ENCODE measurements at places on chromosomes 3 and 15.

GRCh38 chr15:57914350-57915055, 151.0 kb downstream of the ALDH1A2 start:
- DNase-seq: no peak

DNA sequence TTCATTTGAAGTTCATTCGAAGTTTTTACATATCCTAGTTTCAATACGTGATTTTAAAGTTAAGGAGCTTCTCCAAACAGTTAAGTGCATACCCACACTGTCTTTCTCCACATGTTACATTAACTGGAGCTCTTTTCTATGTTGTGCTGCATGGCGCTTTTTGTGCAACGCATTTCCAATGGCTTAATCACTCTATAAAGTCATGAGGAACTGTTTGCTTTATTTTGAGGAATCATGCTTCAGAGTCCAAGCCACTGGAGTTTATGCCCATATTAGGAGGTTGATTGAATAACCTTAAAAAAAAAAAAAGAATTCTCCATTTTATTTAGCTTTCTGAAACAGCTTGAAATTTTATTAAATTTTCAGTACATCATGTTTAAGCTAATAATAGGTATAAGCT, 109.4 kb upstream of the MBNL1 start:
- no peak for DNase-seq

DNA sequence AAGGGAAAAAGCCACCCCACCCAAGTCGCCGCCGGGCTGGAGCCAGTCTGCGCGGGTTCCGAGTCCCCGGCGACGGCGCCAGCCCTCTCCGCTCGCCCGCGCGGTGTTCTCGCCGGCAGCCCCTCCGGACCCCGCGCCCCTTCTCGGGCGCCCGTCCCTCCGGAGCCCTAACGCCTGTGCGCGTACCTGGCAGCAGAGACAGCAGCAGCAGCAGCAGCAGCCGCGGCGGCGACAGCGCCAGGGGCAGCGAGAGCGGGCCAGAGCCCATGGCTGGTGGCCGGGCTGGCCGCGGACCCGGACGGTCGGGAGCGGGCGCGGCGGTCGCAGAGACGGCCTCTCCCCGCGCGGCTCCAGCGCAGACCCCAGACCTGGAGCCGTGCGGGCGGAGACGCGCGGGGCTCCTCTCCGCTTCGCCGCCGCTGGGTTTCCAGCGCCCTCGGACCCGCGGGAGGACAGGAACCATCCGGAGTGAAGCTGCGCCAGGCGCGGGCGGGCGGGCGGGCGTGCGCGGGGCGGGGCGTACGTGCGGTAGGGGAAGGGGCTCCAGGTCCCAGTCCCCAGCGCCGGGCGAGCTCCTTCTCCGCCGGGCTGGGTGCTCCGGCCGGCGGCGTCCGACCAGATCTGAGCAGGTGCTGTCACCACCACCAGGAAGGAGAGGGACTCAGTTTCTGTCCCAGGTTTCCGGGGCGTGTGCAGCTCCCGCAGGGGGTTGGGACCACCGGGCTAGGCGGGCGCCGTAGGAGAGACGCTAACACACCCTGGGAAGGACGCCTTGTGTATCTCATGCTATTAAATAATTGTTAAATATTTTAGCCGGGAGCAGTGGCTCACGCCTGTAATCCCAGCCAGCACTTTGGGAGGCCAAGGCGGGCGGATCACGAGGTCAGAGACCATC, at the start of gene CHRNA3:
TSS of gene CHRNA3 (minus strand) at position 470 of the 895 bp plus-strand sequence. CDS start at position 268, 202 bp downstream.
- no peak for DNase-seq

- no peak for DNase-seq
Measured at GRCh38 chr3:96449346-96449745, 365.0 kb upstream of the EPHA6 start.

GRCh38 chr3:177419904-177420601, 222.8 kb upstream of the TBL1XR1 start:
- peak; percentile 50 for DNase-seq

GRCh38 chr15:76772776-76773175, 132.4 kb downstream of the SCAPER start:
- DNase-seq: no peak

- DNase-seq: no peak
Measured at GRCh38 chr15:90642464-90643300, 74.5 kb upstream of the BLM start.

DNA sequence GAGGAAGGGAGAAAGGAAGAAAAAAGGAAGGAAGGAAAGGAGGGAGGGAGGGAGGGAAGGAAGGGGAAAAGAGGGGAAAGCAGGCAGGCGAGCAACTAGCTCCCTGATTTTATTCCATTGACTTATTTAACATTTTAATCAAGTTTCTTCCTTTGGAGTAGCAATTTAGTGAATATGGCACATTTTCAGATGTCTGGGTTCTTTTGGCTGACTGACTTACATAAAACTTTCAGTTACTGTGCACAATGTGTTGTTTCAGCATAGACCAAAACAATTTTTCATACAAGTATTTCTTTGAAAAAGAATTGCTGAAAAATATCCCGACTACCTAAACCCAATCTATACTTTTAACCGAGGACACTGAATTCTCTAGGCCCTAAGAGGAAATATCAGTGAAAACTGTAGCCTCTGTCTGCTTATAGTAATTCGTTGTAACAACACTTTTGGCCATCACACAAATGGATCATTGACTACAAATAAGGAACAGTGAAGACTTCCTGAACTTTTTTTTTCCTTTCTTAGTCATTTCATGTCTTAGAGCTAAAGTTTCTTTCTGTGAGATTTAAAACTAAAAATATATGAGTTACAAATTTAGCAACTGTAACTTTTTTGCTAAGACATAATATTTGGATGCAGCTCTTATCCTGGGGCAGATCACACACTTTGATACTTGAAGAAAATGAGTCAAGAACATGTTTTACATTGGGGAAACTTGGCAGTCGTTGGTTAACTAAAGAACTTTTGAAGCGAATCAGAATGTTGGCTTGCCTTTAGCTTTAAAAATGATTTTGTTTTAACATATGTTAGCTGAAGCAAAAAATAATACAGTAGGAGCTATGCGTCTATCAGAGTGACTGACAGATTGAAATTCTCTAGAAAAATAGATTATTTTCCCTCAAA, 79.6 kb downstream of the SOX2 start:
- no peak for DNase-seq

DNA sequence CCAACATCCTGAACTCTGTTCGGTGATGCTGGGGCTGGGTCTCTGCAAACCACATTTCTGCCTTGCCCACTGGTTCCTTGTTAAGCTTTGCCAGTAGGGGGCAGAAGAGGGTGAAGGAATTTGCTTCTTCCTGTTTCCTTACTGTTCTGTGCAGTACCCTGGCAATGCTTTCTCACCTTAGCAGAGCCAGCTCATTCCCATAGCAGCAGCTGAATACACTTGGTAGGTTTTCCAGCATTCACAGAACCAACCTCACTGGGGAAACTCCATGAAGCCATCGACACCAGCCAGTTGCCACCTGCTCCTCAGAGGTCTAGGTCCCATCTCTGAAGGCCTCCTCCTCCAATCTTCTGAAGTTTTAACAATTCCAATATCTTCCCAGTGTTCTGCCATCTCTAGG, 308.4 kb downstream of the PDCD6IP start:
- DNase-seq: peak; percentile 70

GRCh38 chr3:156303001-156303707, 182.8 kb downstream of the KCNAB1 start:
- DNase-seq: no peak

DNA sequence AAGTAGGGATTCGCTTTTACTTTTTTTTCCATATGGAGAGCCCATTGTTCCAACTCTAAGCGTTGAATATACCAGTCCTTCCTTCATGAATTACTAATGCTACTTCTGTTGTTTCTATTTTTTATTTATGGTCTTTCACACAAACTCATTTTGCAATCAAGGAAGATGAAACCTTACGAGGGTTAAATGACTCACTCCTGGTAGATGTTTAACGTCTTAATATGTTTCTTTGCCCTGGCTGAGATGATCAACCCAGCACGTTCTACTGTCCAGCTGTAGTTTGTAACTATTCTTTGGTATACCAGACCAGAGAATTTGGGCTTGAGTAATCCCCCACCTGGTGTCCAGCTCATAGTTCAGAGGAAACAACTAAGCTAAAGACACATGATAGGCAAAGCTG, 23.1 kb downstream of the CDCP1 start:
- DNase-seq: no peak

GRCh38 chr15:83567318-83567717, 86.6 kb upstream of the ADAMTSL3 start:
- peak; percentile 21 for DNase-seq

- no peak for DNase-seq
Measured at GRCh38 chr15:93047621-93048425, 41.2 kb downstream of the RGMA start.

DNA sequence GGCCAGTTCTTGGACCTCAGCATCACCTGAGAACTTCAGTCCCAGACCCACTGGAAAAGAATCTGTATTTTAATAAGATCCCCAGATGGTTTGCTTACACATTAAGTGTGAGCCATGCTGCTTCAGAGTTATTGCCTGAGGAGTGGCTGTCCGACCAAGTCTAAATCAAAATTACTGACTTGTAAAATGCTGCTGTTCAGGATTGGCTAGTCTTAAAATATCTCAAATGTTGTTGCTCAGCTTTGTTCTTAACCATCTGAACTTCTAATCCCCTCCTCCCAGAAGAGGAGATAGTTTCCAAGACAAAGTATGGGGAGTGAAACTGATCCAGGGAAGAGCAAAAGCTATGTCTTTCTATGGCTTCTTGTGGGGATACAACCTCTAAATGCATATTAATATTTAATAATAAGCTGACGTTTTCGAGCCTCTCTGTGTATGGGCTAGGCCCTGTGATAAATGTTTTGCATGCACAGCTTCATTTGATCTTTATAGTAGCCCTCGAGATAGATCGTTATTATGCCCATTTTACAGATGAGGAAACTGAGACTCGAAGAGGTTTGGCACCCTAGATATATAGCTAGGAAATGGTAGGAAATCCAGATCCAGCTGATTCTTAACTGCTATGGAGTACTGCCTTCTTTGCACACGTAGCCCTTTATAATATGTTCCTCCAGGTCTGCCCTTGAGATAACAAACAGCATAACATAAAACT, 52.2 kb downstream of the DNASE1L3 start:
- no peak for DNase-seq

- no peak for DNase-seq
Measured at GRCh38 chr15:71712182-71712581, 98.2 kb upstream of the NR2E3 start.

DNA sequence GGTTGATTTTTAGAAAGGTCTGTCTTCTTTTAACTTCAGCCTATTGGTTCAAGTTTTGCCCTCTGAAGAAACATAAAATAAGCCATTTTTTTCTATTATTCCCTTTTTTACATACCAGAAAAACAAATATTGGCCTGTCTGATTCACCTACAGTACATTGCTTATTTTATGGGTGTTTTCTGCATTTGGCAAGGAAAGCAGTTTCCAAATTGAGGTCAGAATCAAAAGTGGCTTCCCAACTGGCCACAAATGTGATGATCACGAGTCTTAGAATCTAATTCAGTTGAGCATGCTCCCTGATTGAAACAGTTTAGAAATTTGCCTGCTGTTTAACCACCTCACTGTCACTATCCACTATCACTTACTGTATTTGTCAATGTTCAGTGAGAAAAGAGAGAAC, 106.9 kb upstream of the CHMP2B start:
- no peak for DNase-seq

GRCh38 chr3:46895761-46896160, 18.2 kb downstream of the PTH1R start:
- no peak for DNase-seq

DNA sequence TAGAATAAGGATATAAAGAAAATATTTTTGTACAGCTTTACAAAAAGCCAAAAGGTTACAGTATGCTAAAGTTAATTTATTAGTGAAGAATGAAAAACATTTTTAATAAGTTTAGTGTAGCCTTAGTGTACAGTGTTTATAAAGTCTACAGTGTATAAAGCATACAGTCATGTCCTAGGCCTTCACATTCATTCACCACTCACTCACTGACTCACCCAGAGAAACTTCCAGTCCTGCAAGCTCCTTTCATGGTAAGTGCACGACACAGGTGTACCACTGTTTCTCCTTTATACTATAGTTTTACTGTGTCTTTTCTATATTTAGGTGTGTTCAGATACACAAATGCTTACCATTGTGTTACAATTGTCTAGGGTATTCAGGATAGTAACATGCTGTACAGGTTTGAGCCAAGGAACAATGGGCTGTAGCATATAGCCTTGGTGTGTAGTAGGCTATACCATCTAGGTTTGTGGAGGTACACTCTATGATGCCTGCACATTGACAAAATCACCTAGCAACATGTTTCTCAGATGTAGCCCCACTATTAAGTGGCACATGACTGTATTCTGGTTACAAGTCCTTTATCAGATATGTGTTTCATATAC, 197.1 kb upstream of the KBTBD8 start:
- no peak for DNase-seq

- no peak for DNase-seq
Measured at GRCh38 chr3:99713440-99713839, 75.0 kb downstream of the COL8A1 start.

- peak; percentile 87 for DNase-seq
Measured at GRCh38 chr3:152257563-152258035, 11.1 kb upstream of the MBNL1 start.

- no peak for DNase-seq
Measured at GRCh38 chr15:63893866-63894661, 60.3 kb upstream of the HERC1 start.

DNA sequence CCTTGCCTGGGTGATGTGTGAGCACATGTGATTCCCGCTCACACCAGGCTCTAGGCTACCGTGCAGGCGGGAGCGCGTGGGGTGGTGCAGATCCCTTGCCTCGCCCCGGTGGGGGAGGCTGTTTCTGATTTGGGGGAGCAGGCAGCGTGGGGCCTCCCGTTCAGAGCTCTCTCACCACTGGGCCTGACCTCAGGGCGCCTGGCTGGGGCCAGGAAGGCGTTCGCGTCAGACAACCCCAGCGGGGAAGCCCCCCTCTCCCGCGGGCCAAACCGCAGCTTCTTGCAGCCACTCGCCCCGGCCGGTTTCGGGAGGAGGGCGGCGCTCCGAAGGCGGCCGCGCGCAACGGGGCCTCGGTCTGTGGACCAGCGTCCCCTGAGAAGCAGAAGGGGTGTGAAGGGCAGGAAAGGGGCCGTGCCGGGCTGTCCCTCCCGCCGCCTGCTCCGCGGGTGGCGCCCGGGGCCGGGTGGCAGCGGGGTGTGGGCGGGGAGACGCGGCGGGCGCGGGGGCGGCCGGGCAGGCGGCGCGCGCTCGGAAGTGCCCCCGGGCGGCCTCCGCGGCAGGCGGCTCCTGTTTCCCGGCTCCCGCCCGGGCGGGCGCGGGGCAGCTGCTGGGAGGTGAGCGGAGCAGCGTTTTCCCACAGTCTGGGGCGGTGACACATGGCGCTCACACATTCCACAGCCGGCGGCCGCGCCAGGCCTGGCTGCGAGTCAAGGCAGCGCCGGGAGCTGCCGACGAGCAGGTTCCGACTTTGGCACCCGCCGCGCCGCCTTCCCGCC, 65.1 kb upstream of the HES1 start:
- DNase-seq: peak; percentile 91

Measured in GM12865 (cell line).